ENCODE measurements at places on chromosomes 16 and 17.

DNA sequence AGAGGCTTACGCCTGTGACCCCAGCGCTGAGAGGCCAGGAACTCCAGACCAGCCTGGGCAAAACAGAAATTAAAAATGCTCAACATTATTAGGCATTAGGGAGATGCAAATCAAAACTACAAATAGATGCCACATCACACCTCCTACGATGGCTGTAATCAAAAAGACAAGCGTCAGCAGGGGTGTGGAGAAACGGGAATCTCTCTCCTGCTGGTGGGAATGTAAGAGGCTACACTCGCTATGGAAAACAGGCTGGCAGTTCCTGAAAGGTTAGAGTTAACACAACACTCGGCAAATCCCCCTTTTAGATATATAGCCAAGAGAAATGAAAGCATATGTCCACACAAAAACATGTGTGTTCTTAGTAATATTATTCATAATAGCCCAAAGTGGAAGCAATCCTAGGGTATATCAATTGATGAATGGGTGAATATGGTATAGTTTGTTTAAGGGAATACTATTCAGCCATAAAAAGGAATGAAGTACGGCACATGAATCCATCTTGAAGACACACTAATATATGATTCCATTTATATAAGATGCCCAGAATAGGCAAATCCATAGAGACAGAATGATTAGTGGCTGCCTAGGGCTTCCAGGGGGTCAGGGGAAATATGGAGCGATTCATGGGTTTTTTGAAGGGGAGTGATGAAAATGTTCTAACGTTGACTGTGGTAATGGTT, 1.8 kb upstream of the NPRL3 start:
- DNase-seq: no peak

- peak; percentile 33 for DNase-seq
Observed at GRCh38 chr16:81554979-81555378, 110.4 kb downstream of the CMIP start.

DNA sequence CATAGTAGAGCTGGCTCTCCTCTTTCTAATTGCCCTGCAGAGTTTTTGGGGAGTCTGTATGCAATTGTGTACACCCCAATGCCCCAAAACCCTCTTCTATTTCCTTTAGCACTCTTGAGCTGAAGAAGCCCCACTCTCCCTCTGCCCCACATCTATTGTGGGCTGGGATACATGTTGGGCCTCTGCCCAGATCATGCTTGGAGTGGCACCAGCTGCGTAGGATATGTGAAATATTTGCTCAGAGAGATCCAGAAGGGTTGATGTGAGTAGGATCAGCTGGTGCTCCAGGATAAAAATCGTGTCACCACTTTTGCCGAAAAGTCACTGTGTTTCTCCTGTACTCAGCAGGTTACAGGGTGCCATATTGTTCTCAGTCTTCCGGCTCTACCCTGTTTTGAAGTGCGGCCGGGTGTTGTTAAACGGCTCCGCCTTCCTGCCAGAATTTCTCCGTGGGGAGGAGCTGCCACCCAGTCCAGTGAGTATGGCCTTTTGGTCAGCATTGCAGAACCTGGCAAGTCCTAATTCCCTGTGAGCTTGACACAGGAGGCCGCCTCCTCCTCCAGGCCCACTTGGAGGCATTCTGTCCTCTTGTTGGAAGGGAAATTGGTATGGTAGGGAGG, 664.5 kb downstream of the WWOX start:
- DNase-seq: peak; percentile 68

DNA sequence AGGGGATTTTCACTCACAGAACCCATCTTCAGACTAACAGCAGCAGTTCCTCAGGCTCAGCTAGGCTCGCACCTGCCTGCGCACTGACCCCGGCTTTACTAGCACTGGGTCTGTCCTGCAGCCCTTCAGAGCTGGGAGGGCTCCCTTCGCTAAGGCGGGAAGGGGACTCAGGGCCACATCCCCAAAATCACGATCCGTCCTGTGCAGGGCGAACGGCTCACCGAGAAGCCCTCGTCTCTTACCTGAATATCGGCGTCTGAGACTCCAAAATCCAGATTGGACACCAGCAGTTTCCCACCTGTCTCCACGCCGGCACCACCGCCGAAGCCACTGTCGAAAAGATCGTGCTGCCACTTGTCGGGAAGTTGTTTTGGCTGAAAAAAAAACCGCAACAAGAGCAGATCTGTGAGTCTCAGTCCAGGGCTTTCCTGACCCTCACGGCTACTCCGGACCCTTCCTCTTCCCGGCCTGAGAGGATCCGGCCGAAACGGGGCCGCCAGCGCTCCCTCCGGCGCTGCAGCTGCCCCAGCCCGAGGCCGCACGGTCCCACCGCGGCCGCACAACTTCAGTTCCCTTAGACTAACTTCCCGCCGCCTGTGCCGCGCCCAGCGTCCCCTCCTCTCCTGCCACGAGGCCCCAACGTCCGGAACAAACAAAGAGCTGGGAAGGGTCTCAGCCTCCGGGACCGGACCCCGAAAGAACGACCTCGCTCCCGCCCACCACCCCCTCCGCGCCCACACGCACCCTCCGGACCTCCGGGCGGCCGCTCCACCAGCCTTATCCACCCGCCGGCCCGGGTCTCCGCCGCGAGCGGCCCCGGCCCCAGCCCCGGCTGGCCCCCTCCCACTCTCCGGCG, 711 bp downstream of the ALYREF start:
- DNase-seq: no peak

GRCh38 chr16:11914210-11915113, 1.3 kb downstream of the GSPT1 start:
- no peak for DNase-seq

Data from posterior cingulate gyrus (tissue), 11 donors.